ENCODE measurements at places on chromosomes 5 and 9.

DNA sequence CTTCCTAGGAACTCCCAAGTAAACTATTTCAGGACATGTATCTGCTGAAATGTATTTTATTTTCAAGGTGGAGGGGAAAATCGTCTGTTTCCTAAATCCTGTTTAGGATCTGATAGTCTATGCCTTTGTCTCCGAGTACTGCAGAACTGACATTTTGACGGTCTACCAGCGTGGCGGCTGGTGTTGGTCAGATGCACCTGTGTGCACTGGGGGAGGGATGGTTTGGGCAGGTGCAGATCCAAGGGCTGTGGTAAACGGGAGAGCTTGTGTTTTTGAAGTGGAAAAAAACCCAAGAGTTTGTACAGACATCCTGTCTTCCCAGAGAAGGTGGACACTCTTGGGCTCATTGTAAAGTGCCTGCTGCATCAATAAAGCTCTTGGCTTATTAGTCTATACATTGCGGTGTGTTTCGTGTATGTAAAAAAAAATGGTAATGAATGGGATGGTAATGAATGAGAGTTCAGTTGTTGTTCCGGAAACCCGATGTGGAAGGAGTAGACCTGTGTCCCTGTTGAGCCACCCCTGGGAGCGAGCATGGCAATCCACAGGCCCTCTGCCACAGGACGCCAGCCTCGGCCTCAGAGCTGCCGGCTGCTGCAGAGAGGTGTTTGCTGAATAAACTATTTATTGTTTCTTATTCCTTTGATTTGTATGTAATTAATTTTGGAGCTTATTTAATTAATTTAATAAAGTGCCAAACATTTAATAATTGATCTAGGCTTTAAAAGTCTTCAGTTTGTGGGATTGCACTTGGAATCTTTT lies 15.3 kb downstream of the ARPC5L start:
- no peak for DNase-seq

- DNase-seq, result peak; percentile 31
Observed at GRCh38 chr9:16954040-16954439, 83.6 kb upstream of the BNC2 start.

DNA sequence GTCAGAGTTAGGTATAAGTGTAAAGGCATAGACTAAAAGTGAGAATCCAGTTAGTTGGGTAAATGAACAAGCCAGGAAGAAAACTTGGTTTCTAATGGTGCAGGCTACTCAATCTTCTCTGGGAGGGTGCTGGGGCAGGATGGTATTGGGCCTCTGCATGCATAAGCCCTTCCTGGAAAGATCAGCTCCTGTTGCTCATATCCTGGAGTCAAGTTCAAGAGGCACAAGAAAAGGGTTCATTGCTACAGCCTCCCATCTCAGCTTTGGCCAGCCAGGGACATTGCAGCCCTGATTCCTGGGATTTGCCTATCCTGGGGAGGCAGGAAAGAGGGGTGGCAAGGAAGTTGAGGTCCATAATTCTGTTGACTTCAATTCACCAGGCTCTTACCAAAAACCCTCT lies 40.7 kb upstream of the ATP6V1G1 start:
- DNase-seq, result no peak

DNA sequence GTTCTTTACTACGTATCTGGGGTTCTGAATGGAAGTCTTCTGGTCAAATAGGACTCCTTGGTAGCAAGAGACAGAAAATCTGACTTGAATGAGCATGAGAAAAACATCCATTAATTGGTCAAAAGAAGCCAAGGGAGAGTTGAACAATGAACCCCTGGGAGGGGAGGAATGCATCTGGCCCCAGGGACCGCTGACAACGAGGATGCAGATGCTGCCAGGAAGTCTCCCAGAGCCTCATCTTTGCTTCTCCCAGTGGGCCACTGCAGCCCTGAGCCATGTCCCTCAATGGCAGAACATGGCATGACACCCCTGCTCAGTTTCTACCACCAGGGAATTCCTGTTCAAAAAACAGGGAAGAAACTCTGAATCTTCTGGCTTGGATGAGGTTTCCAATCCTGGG lies 50.5 kb upstream of the ICE1 start:
- DNase-seq, result no peak

DNA sequence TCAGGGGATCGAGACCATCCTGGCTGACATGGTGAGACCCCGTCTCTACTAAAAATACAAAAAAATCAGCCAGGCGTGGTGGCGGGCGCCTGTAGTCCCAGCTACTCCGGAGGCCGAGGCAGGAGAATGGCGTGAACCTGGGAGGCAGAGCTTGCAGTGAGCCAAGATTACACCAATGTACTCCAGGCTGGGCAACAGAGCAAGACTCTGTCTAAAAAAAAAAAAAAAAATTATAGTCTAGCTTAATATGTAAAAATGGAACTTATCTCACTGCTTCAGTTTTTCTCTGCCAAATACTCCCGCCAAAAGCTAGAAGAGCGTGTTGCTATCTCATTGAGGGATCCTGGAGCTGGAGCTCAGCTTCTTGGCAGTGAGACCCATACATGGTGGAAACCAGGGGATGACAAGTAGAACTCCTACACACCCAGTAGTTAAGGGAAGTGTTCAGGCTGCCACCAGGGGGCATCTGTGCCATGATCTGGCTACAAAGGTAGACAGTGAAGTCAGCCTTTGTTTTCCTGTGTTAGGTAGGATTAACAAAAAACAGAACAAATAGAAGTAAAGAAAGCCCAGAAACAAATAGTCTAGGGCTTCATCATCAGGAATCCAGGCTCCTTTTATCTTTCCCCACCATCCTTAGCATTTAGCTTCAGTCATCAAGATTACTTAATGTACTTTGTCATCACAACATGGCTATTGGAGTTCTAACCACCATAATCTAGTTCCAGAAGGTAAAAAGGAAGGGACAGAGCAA lies 33.6 kb upstream of the GLIPR2 start:
- peak; percentile 52 for DNase-seq

GRCh38 chr5:127683008-127683407 lies 20.2 kb upstream of the CCDC192 start:
- no peak for DNase-seq

- DNase-seq, result no peak
Observed at GRCh38 chr9:126043681-126044080, 282.9 kb upstream of the MVB12B start.

GRCh38 chr9:33932078-33932807 lies 115.3 kb downstream of the UBE2R2 start:
- no peak for DNase-seq

- no peak for DNase-seq
Observed at GRCh38 chr9:94827584-94828304, 101.2 kb downstream of the AOPEP start.

GRCh38 chr5:34603378-34603777 lies 52.8 kb upstream of the RAI14 start:
- DNase-seq, result no peak

GRCh38 chr5:75706016-75706415 lies 11.2 kb downstream of the POC5 start:
- no peak for DNase-seq

DNA sequence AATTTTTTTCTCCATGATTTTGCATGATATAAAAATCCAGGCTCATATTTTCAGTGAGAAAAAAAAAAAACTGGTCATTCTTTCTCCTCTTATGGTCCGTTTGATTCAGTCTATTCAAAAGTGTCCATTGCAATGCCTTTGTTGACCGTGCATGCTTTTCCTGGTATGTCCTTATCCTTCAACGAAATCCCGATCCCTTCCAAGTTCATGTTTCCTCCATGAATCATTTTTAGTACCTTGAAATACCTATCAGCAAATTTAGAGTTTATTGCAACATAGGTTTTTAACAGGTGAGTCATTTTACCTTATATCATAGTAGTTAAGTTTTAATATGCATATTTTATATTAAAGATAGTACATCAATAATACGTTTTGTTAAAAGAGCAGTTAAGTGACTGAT lies 773.8 kb upstream of the CHD1 start:
- DNase-seq, result no peak

DNA sequence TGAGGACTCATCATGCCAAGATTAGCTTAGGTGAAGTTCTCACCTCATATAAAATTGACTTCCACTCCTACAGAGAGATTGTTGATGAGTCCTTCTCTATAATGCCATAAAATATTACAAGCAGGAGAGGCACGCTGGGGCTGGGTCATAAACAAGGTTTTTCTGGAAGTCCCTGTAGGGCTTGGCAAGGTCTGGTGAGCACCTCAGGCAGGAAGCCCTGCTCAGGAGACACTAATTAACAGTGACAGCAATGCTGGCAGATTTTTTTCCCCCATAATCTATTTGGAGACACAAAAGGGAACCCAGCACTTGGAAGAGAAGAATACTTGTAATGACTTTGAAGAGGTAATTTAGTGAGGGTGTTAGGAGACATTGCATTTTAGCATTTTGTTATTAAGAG lies 118.7 kb downstream of the DIRAS2 start:
- DNase-seq, result no peak

- no peak for DNase-seq
Observed at GRCh38 chr5:66406761-66407336, 189.3 kb upstream of the MAST4 start.

GRCh38 chr5:93580063-93580926 lies 724 bp downstream of the NR2F1-AS1 start:
- DNase-seq, result no peak

- no peak for DNase-seq
Observed at GRCh38 chr9:129141066-129142041, 30.1 kb downstream of the PTPA start.

DNA sequence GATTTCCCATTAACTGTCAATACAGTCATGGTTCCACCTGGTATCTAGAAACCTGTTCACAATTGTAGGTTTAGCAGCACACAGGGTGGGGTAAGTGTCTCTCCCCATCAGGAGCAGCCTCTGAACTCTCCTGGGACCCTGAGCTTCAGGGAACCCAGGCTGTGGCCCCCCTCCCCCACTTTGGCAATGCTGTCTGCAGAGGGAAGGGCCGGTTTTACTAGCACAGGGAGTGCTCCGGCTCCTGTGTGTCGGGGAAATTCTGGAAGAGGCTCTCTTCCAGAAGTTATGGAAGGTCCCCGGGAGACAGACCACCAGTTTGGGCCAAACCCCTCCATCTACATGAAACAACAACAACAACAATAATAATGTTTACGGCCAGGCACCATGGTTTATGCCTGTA lies 9.9 kb downstream of the DAB2IP start:
- DNase-seq, result no peak

DNA sequence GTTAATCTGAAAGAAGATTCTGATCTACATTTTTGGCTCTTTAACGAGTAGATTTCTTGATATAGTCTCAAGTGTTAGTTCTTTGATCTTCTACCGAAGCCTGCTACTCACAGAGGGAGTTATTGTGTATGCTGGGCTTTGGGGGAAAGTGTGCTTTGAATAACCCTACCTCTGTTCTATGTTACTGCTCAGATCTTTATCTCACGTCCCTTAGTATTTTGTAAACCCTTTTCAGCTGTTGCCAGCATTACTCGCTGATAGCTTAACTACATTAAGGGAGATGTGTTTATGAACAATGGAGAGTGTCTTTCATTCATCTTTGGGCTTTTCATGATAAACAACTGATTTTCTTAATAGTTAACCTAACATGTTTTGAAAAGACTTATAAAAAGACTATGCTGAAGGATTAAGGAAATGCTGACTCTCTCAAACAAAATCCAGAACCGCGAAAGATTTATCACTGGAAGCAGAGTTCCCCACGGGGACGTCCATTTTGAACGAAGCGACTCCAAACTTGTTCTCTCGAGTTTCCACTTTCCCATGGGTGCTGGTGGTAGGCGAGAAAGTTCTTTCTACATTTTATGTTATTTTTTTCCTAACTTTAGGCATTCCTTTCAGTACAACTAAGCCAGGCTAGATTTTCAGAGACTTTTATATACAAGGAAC lies 27.9 kb upstream of the ALDH1A1 start:
- no peak for DNase-seq

DNA sequence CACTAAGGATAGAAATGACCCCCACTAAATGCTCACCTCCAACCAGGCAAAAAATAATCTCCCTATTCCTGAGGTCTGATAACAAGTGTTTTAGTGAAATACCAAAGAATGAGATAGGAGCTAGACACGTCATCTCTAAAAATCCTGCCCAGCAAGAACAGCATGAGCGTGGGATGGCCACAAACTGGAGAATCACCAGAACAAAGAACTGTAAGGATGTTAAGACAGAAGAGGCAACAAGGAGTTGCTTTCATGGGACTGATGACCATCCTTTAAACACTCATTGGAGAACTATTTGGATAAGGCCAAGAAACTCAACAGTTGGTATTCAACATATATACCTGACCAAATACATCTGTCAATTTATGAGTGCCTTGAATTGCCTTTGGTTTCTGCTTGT lies 113.7 kb downstream of the RASEF start:
- DNase-seq, result no peak

GRCh38 chr5:172951371-172952033 lies 7.7 kb upstream of the RPL26L1 start:
- DNase-seq, result no peak

- no peak for DNase-seq
Observed at GRCh38 chr5:56147659-56148230, 85.4 kb downstream of the ANKRD55 start.

DNA sequence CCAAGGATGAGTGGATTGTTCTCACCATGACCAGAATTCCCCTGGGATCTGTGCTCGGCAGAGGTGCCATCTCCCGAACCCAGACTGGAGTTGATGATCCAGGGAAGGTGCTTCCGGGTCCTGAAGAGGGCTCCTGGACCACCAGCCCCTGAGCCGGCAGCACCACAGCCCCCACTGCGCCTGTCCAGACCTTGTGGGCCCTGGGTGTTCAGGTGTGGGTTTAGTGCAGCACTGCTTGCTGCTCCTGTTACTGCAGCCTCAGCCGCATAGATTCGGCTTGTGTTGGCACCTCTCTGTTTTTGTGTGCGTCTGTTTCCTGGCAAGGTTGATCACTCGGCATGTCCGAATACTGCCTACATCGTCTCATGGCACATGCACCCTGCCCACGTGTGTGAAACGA lies 16.3 kb upstream of the NPM1 start:
- no peak for DNase-seq

GRCh38 chr5:18465833-18466681 lies 831.8 kb downstream of the TAF11L14 start:
- peak; percentile 51 for DNase-seq

- DNase-seq, result no peak
Observed at GRCh38 chr9:12461763-12462460, 231.3 kb upstream of the TYRP1 start.

DNA sequence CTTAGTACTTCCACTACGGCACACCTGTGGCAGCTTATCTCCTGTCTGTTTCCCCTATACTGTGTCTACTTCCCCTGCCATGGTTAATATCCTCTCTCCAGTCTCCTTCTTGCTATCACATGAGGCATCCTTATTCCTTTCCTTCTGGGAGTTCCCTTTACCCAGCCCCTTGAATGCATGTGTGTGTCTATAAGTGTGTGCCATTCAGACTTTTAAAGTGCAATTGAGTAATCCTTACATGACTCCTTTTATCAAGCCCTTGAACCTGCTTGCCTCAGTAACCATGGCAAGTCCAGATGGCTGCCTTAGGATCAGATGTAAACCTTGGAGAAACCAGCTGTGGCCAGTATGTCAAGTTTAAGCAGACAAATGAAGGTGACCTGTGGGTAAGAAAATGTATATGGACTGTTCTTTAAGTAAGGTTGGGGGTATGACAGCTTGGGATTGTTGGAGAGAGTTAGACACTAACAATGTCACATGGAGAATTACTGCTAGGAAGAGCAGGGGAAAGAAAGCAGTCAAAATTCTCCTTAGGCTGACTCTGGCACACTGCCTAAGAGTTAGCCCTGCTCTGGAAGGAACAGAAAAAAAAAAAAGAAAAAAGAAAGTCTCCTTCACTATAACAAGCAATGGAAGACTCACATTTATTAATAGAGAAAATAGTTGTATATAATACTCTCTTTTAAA lies 142.1 kb downstream of the HINT1 start:
- DNase-seq, result no peak

Data from left renal cortex interstitium (tissue), 4 donors.